ENCODE measurements at places on chromosomes 5 and 9.

DNA sequence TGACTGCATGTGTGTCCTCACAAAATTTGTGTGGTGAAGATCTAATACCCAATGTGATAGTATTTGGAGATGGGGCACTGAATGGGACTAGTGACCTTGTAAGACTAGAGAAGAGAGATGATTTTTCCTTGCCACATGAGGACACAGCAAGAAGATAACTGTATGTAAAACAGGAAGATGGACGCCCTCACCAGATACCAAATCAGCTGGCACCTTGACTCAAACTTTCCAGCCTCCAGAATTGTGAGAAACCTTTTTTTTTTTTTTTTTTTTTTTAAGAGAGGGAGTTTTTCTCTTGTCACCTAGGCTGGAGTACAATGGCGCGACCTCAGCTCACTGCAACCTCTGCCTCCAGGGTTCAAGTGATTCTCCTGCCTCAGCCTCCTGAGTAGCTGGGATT is 40.3 kb downstream of the UBTD2 start:
- H3K4me3 ChIP-seq, result no peak overlapping the region
- H3K4me1 ChIP-seq, result no peaks in the 10 kb centered on the region
- no peak for DNase-seq
- no peak overlapping the region for H3K27ac ChIP-seq
- H3K36me3 ChIP-seq, result no peaks in the 10 kb centered on the region
- H3K27me3 ChIP-seq, result no peaks in the 10 kb centered on the region

DNA sequence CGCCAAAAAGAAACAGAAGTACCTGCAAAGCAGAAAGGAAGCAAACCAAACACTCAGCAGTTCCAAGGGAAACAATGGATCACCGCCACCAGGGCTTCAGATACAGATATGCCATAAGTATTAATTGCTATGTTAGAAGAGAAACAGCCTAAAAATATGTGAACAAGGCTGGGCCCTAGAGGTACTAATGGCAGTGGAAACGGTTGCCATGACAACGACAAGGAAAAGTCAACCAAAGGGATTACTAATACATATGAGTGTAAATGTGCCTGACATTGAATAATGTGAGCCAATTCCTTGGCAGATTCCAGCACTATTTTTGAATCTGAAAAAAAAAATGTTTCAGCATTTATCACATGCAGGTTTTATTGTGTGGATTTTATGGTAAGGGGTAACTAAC is 75.0 kb downstream of the CAVIN4 start:
- H3K4me1 ChIP-seq, result no peaks in the 10 kb centered on the region
- no peaks in the 10 kb centered on the region for H3K36me3 ChIP-seq
- no peak overlapping the region for H3K27ac ChIP-seq
- H3K27me3 ChIP-seq, result no peaks in the 10 kb centered on the region
- H3K4me3 ChIP-seq, result no peak overlapping the region

- no peak for DNase-seq
- no peaks in the 10 kb centered on the region for H3K36me3 ChIP-seq
- H3K27me3 ChIP-seq, result peaks cover 20% of the 10 kb centered on the region
- no peak overlapping the region for H3K27ac ChIP-seq
- no peaks in the 10 kb centered on the region for H3K4me1 ChIP-seq
- H3K4me3 ChIP-seq, result no peak overlapping the region
Measured at GRCh38 chr9:87829756-87830155, 52.9 kb upstream of the SPATA31E1 start.

DNA sequence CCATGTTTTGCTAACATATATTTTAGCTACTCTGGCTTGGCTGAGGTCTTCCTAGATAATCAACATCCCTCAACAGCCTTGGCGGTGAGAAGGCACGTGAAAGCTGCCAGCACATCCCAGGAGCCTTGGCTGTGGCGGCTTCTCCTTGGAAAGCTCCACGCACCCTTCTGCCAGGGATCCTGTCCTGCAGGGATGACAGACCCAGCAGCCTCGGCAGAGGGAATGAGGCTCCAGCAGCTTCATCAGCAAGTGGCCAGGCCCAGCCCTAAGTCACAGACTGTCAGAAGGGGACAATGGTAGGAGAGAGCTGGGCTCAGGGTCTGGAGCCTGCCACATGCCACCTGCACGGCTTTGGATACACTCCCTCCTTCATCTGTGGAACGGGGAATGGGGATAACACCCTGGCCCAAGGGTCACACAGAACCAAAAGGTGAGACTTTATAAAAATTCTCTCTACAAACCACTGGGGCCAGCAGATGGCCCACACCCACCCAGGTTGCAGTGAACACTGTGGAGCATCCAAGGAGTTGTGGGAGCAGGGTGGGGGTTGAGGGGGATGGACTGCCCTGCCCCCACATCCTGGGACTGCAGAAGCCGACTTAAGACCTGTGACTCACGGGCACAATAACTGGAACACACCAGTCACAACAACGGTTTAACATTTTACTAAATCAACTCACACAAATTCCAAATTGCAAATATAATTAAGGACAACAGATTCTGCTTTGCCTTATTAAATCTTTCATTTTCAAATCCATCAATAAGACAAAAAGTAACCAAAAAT is 65.1 kb downstream of the MACROH2A1 start:
- H3K36me3 ChIP-seq, result peaks cover 64% of the 10 kb centered on the region
- no peak overlapping the region for H3K27ac ChIP-seq
- no peaks in the 10 kb centered on the region for H3K4me1 ChIP-seq
- no peak for DNase-seq

DNA sequence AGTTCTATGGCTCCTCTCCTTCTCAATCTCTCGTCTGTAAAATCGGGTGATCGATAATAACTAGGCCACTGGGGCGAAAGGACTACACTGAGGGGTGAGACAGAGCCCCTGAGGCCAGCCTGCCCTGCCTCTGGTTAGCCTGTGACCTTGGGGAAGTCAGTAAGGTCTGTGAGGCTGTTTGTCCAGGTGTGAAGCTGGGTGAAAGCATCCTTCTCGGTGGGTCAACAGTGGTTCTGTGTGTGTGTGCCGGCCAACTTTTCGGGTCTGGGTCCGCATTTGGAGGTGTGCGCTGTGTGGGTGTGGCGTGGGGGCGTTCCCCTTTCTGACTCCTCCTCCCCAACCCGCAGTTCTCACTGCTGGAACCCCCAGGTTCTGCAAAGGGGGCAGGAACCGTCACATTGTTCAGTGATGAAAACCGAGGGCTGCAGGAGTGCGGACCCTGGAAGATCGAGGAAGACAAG is 5.0 kb upstream of the RNF44 start:
- peak overlapping the region; percentile 67 for H3K4me3 ChIP-seq
- peaks cover 46% of the 10 kb centered on the region for H3K4me1 ChIP-seq
- H3K36me3 ChIP-seq, result no peaks in the 10 kb centered on the region
- no peak for DNase-seq
- peak overlapping the region; percentile 81 for H3K27ac ChIP-seq

- H3K4me1 ChIP-seq, result peaks cover 23% of the 10 kb centered on the region
- H3K27me3 ChIP-seq, result no peaks in the 10 kb centered on the region
Measured at GRCh38 chr9:136941231-136942111, 3.1 kb downstream of the FBXW5 start.

- H3K4me3 ChIP-seq, result no peak overlapping the region
- H3K36me3 ChIP-seq, result peaks cover 34% of the 10 kb centered on the region
- H3K27ac ChIP-seq, result no peak overlapping the region
Measured at GRCh38 chr5:16712178-16712577, 95.4 kb upstream of the RETREG1 start.

GRCh38 chr5:150428978-150429377 is 16.3 kb upstream of the CD74 start:
- H3K36me3 ChIP-seq, result no peaks in the 10 kb centered on the region
- peaks cover 3% of the 10 kb centered on the region for H3K4me1 ChIP-seq
- H3K4me3 ChIP-seq, result no peak overlapping the region
- no peak overlapping the region for H3K27ac ChIP-seq
- H3K27me3 ChIP-seq, result no peaks in the 10 kb centered on the region

DNA sequence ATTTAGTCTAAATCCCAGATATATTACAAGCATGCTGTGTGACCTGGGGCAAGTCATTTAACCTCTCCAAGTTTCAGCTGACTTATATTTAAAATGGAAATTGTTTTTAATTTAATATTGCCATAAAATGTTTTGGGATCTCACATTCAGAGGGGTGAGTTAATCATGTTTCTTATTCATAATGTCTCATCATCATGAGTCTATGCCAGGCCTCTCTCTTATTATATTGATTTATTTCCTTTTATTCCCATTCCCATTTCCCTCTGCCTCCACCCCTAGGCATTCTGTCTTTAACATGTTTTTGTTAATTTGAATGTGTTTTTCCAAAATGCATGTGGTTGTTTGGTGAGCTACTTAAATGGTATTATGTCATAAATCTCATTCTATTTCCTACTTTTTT is 39.0 kb upstream of the TTC1 start:
- no peak for DNase-seq
- H3K4me3 ChIP-seq, result no peak overlapping the region
- H3K36me3 ChIP-seq, result no peaks in the 10 kb centered on the region
- H3K27me3 ChIP-seq, result peaks cover 75% of the 10 kb centered on the region
- no peak overlapping the region for H3K27ac ChIP-seq

DNA sequence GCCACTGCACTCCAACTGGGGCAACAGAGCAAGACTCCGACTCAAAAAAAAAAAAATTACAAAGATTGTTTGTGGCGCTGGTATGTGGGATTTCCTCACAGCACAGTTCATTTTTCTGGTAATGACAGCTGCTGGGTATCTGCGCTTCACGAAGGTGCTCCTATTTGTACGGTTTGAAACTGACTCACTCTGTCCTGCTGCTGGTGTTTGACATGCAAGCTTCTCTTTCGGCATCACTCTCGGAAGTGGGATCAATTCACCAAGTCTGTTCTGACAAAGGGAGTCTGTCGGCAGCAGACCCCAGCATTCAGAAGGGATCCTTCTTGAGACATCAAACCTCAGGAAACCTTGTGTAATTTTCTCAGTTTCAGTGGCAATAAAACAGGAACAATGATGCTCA is 26.3 kb downstream of the MAML1 start:
- H3K27ac ChIP-seq, result no peak overlapping the region
- H3K36me3 ChIP-seq, result no peaks in the 10 kb centered on the region
- H3K4me1 ChIP-seq, result peaks cover 47% of the 10 kb centered on the region
- DNase-seq, result no peak
- H3K27me3 ChIP-seq, result no peaks in the 10 kb centered on the region

GRCh38 chr9:14924230-14925219 is 14.3 kb upstream of the FREM1 start:
- peaks cover 6% of the 10 kb centered on the region for H3K4me1 ChIP-seq
- no peak overlapping the region for H3K27ac ChIP-seq
- no peak for DNase-seq
- H3K4me3 ChIP-seq, result peak overlapping the region; percentile 24
- no peaks in the 10 kb centered on the region for H3K36me3 ChIP-seq
- no peaks in the 10 kb centered on the region for H3K27me3 ChIP-seq

GRCh38 chr5:67194166-67194565 is 2.4 kb downstream of the CD180 start:
- no peaks in the 10 kb centered on the region for H3K36me3 ChIP-seq
- peaks cover 18% of the 10 kb centered on the region for H3K4me1 ChIP-seq
- no peaks in the 10 kb centered on the region for H3K27me3 ChIP-seq
- H3K27ac ChIP-seq, result no peak overlapping the region

- no peaks in the 10 kb centered on the region for H3K27me3 ChIP-seq
- no peak overlapping the region for H3K4me3 ChIP-seq
- H3K4me1 ChIP-seq, result peaks cover 29% of the 10 kb centered on the region
- DNase-seq, result no peak
- H3K36me3 ChIP-seq, result peaks cover 19% of the 10 kb centered on the region
Measured at GRCh38 chr5:176650354-176650884, 3.1 kb downstream of the TSPAN17 start.

DNA sequence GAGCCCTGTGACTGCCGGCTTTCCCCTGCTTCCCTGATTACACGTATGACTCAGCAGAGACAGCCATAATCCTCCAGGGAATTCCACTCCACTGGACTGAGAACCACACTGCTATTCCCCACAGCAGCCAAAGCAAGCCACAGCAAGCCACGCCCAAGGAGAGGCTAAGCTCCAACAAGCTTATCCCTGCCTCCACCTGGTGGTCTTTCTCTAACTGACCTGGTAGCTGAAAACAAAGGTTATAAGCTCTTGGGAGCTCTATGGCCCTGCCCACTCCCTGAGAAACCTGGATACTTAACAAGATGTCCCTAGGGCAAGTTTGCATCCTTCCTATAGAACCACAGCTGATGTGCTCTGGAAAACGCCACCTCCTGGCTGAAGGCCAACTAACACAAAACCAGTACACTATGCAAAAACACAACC is 613.7 kb upstream of the CDH18 start:
- no peak overlapping the region for H3K27ac ChIP-seq
- H3K4me3 ChIP-seq, result no peak overlapping the region
- H3K27me3 ChIP-seq, result no peaks in the 10 kb centered on the region

- H3K4me1 ChIP-seq, result no peaks in the 10 kb centered on the region
- no peak for DNase-seq
- no peak overlapping the region for H3K27ac ChIP-seq
- H3K27me3 ChIP-seq, result no peaks in the 10 kb centered on the region
- H3K4me3 ChIP-seq, result no peak overlapping the region
- no peaks in the 10 kb centered on the region for H3K36me3 ChIP-seq
Measured at GRCh38 chr5:61200582-61201155, 38.4 kb upstream of the SMIM15 start.

GRCh38 chr9:10265153-10265631 is 347.6 kb downstream of the PTPRD start:
- no peaks in the 10 kb centered on the region for H3K36me3 ChIP-seq
- H3K27ac ChIP-seq, result no peak overlapping the region
- DNase-seq, result no peak

DNA sequence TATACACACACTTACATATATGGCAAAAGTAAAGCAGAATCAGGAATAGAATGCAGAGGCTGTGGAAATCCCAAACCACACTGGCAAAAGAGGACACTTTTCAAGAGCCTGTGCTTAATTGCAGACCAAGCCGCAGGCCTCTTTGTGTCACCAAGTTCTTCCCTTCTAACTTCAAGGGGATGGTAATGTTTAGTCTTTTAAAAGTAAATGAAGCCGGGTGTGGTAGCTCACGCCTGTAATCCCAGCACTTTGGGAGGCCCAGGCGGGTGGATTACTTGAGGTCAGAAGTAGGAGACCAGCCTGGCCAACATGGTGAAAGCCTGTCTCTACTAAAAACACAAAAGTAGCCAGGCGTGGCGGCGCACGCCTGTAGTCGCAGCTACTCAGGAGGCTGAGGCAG is 28.7 kb downstream of the ROR2 start:
- H3K4me1 ChIP-seq, result no peaks in the 10 kb centered on the region
- no peaks in the 10 kb centered on the region for H3K36me3 ChIP-seq
- H3K27me3 ChIP-seq, result no peaks in the 10 kb centered on the region
- H3K4me3 ChIP-seq, result no peak overlapping the region

- no peak for DNase-seq
- H3K4me3 ChIP-seq, result no peak overlapping the region
- H3K4me1 ChIP-seq, result peaks cover 19% of the 10 kb centered on the region
- no peaks in the 10 kb centered on the region for H3K36me3 ChIP-seq
- no peaks in the 10 kb centered on the region for H3K27me3 ChIP-seq
- no peak overlapping the region for H3K27ac ChIP-seq
Measured at GRCh38 chr9:107175816-107176435, 107.2 kb upstream of the RAD23B start.

DNA sequence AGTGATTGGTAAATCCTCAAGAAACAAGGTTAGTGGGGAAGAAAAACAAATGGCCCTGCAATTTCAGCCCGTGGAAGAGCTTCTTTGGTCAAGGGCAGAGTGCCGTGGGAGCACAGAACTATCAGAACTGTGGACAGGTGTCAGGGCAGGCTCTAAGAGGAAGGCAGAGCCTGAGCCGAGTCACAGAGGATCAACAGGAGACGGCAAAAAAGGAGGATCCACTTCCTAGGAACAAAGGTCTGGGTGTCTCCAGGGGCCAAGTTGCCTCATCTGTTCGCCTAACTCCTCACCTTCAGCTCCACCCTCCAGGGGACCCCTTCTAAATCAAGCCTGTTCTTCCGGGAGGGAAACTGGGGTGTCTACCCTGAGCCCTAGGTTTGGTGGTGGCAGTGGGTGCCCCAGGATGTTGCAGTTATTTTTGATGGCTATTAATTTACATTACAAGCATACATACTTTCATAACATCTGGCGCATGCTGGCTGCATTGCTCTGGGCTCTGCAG is 88.0 kb downstream of the FEM1C start:
- no peak for DNase-seq
- no peaks in the 10 kb centered on the region for H3K27me3 ChIP-seq
- peaks cover 37% of the 10 kb centered on the region for H3K4me1 ChIP-seq
- no peak overlapping the region for H3K27ac ChIP-seq
- H3K4me3 ChIP-seq, result no peak overlapping the region
